ENCODE measurements at places on chromosomes 2 and 18. TPM values are rescaled to one million over a fixed set of nuclear protein-coding genes. Genes with fewer than 3 reads are reported as not detected.

The DOK6 gene
- polyA plus RNA-seq, result 14.3 TPM

The SLC30A3 gene
- 0.26 TPM for polyA plus RNA-seq

The TUBA4B gene
- polyA plus RNA-seq, result 1.1 TPM

The FOXD4L1 gene
- polyA plus RNA-seq, result not detected

The AOX1 gene
- polyA plus RNA-seq, result 10.9 TPM

The UGT1A3 gene
- not detected for polyA plus RNA-seq

The NPHP1 gene
- 12.0 TPM for polyA plus RNA-seq

DNA sequence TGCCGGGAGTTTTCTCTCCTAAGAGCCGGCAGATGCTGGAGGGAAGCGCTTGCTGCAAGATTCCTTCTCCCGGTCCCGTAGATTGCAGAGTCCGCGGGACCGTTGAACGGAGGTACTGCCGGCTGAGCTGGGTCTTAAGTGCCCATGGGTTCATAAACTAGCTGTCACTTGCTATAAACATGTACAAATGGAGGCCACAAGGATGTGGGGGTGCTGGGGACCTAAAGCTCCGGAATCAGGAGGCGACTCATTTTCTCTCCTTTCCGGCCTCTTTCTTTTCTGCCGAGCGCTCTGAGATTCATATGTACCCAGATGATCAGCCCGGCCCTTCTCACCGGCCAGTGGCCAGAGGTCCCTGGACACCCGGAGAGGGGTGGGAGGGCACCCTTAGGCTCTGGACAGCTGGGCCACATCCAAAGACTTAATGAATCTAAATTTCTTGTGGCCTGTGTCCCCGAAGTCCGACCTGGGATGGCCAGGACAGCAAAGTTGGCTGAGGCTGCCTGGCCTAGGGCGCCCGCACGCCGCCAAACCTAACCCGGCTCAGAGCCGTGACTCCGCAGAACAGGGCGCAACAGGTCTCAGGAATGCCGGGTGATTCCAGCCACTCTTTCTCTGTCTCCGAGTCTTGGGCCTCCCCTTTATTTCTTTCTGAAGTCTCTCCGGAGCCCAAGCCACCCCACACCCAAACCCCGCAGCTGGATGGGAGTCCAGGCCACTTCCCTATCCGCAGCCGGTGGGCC is 2.4 kb upstream of the PAX3 start:
- peak; percentile 76 for DNase-seq

DNA sequence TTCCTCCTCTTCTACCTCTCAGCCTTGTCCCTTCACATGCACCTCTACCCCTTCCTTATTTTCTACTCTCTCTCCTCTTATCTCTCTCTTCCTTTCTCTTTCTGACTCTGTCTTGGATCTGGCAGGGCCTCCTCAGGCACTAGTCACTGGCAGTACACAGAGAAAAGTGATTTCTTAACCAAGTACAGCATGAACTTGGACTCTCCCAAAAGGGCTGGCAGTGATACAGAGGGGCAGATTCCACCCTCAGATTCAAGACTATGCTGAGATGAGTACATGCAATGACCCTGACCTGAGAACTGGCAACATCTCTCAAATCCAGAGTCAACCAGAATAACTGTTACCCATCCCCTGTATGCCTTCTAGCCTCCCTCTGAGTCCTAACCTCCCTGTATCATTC is 4.3 kb downstream of the AOX1 start:
- DNase-seq, result no peak

- DNase-seq, result peak; percentile 78
Measured at GRCh38 chr2:85173909-85174308, 40.7 kb downstream of the TCF7L1 start.

GRCh38 chr18:69408522-69408921 is 7.8 kb downstream of the DOK6 start:
- DNase-seq, result no peak

GRCh38 chr2:121897335-121897970 is 142.0 kb downstream of the TSN start:
- DNase-seq, result no peak

GRCh38 chr18:69123421-69123820 is 277.3 kb upstream of the DOK6 start:
- DNase-seq, result no peak

DNA sequence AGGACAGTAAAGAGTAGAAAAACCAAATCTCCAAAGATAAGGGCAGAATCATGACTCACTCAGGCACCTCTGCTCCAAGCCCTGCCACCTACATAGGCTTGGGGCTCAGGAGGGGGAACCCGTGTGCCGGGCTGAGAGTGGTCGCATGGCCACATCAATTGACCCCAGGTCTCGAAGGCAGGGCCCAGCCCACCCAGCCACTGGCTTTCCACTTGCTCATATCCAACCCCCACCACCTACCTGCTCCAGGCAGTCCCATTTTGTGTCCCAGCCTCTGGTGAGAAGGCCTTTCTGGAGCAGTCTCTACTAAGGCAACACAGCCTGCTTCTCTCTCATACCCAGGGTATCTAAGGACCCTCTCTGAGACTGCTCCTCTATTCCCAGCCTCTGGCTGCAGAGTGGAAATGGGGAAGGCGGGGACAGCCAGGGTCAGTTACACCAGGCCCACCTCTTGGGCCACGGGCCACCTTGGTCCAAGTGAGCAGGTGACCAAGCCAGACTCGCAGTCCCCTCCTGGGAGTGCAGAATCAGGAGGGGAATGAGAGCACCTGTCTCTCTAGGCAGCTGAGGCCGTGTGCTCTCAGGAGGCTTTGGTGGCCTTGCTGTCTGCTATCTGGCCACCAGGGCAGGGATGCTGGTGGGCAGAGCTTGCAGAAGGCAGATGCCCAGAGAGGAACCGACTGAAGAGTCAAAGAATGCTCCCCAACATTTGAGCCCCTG is 20.8 kb downstream of the TFCP2L1 start:
- DNase-seq, result no peak

GRCh38 chr2:48268671-48269070 is 261.3 kb upstream of the STON1 start:
- no peak for DNase-seq

- DNase-seq, result no peak
Measured at GRCh38 chr2:205358351-205358815, 323.9 kb upstream of the NRP2 start.

- DNase-seq, result no peak
Measured at GRCh38 chr2:5589183-5589582, 103.0 kb upstream of the SOX11 start.

DNA sequence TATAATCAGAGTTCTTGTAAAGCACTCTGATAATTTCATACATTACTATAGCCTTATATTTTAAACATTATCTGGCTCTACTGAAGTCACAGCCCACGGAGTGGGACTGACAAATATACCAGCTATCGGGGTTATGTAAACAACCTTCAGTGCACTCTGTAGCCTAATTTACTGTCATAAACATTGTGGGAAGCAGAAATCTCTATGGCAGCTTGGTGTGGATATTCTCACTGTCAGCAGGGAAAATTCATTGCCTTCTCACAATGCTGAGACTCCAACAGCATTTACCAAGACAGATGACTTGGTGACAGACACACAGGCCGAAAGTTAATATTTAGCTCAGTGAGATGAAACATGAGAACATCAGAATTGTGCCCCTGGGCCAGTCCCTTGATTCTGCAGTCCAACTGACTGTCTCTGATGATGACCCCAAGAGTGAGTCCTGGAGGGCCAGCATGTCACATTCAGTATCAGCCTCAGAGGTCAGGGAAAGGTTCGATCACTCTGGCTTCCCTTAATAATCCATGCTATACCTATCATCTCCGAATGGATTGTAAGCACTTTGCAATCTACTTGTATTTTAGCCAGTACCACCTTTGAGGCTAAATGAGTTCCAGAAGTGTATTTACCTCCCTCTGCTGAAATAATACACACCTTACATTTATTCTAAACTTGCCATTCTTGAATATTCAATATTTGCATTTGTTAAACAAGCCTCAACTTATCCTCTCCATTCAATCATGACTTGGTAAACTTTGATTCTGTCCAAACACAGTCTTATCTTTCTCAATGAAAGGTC is 146.2 kb upstream of the OSR1 start:
- no peak for DNase-seq

GRCh38 chr2:20771299-20771698 is 51.6 kb downstream of the LDAH start:
- peak; percentile 1 for DNase-seq

DNA sequence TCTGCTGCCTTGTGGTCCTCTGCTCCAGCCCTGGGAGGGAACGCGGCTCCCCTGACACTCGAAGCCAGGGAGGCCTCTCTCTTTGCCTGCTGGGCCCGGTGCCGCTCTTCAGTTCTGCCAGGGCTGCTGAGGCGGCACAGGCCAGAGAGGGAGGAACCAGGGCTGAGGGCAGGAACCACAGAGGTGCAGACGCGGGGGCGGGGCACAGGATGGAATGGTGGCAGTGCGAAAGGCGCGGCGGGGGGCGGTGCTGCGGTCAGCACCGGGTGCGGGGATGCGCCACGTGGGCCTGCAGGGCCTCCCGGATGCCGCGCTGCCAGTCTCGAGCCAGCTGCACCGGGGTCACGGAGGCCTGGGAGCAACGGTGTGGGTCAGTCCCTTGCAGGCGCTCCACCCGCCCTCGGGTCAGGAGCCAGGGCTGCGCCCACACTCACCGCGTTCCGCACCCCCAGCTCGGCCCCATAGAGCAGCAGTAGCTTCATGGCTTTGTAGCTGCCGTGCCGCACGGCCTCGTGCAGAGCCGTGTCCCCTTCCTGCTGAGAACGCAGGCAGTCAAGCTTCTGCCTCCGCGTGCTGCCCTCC is 4.4 kb downstream of the ANKRD23 start:
- DNase-seq, result no peak

GRCh38 chr2:68384485-68385107 is 19.5 kb downstream of the PLEK start:
- no peak for DNase-seq

GRCh38 chr2:32523686-32524085 is 104.2 kb upstream of the TTC27 start:
- DNase-seq, result no peak

DNA sequence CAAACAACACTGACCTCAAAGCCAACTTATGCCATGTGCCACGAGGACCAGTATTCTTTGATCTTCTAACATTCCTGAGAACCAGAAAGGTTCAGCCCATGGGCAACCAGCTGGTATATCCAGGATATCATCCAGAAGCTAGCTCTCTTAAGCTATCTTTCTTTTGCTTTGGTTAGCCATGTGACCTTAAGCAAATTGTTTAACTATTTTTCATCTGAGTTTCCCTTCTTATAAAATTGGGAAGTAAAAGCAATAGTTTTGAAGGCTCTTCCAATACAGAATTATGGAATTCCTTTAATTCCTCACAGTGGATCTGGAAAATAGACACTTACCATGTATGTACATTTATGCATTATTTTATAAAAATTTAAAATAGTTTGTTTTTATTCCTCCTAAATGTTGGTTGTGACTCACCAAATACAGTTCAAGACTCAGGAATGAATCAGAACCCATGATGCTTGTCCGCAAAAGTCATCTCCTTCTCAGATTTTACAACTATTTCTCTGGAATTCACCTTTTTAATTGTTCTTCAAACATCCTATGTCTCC is 435.7 kb downstream of the ZEB2 start:
- no peak for DNase-seq

- DNase-seq, result no peak
Measured at GRCh38 chr2:73069041-73069854, 2.3 kb downstream of the SFXN5 start.

DNA sequence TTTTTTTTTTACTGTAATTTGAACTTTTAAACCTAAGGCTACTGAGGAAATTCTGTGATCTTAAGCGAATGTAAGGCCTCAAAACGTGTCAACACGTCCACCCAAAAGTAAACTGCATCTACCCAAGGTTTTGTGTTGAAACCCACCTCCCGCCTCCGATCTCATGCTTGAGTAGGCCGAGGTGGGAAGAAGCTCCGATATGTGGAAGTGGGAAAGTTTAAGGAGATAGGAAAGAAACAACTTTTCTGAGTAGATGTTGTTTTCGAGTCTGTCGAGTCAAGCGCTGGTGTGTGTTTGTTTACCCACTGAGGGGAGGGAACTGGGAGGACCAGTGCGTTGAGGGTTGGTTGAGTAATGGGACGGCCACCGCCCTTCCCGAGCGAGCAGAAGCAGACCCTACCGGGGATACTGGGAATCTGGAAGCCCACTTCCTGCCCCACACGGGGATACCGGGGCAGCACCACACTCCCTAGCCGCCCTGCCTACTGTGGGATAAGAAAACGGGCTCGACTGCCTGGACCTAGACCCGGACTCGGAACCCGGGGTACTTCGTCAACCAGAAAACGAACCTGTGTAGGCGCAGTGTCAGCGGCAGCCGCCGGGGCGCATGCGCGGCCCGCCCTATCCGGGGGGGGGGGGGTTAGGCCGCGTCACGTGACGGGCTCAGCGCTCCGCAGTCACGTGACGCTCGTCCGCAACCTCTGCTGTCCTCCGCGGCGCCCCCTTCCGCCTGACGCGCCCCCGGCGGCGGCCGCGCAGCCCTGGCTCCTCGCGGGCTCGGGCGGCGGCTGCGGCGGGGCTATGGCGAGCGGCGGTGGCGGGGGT is at the start of gene RETREG2:
Gene RETREG2 (plus strand): TSS at position 724 of the 825 bp plus-strand sequence. CDS start 78 bp downstream, at position 802.
- DNase-seq, result peak; percentile 96
